ENCODE measurements at places on chromosomes 2 and 18. TPM values are rescaled to one million over a fixed set of nuclear protein-coding genes. Genes with fewer than 3 reads are reported as not detected.

DNA sequence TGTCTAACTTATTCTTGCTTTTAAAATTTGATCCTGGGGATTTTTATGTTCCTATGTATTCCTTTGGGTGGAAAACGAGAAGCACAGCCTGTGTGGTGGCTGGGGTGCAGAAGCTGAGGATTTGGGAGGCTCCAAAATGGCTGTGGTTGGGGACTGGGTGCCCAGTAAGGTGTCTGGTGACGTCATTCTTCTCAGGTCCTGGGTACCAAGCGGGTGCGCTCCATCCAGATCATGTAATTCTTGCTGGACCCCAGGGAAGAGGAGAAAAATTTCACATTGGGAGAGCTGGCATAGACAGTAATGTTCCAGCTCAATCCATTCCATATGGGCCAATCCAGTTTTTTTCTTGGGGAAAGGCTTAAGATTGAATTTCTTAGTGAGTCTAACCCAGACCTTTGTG, 61.1 kb upstream of the THOC1 start:
- H3K4me3 ChIP-seq = no peak overlapping the region
- peaks cover 29% of the 10 kb centered on the region for H3K4me1 ChIP-seq
- H3K27ac ChIP-seq = no peak overlapping the region
- H3K27me3 ChIP-seq = no peaks in the 10 kb centered on the region

DNA sequence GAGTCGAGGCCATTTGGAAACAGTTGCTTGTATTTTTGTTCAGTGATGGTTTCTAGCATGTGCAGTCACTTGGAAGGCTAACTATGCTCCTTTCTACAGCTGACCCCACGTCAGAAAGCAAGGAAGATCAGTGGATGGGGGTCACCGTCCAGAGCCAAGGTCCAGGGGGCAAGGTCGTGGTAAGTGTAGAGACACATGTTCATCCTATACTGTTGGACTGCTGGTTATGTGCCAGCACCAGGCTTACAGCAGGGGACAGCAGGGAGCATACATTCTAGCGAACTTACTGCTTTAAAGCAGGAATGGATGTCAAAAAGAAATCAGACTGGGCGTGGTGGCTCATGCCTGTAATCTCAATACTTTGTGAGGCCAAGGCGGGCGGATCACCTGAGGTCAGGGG, 40.0 kb downstream of the ITGA6 start:
- H3K27me3 ChIP-seq = peaks cover 7% of the 10 kb centered on the region
- no peak overlapping the region for H3K4me3 ChIP-seq
- H3K36me3 ChIP-seq = peaks cover 4% of the 10 kb centered on the region
- peaks cover 2% of the 10 kb centered on the region for H3K4me1 ChIP-seq
- H3K27ac ChIP-seq = no peak overlapping the region
- DNase-seq = no peak

GRCh38 chr2:63581298-63581961, 6.8 kb downstream of the WDPCP start:
- peak; percentile 18 for DNase-seq
- H3K4me3 ChIP-seq = no peak overlapping the region
- H3K36me3 ChIP-seq = no peaks in the 10 kb centered on the region
- no peaks in the 10 kb centered on the region for H3K4me1 ChIP-seq
- no peaks in the 10 kb centered on the region for H3K27me3 ChIP-seq

GRCh38 chr18:4573735-4574134, 118.6 kb upstream of the DLGAP1 start:
- DNase-seq = no peak
- no peaks in the 10 kb centered on the region for H3K27me3 ChIP-seq
- no peaks in the 10 kb centered on the region for H3K4me1 ChIP-seq
- no peak overlapping the region for H3K27ac ChIP-seq

GRCh38 chr18:32618546-32618945, 147.9 kb upstream of the GAREM1 start:
- no peak for DNase-seq
- H3K4me1 ChIP-seq = no peaks in the 10 kb centered on the region
- no peaks in the 10 kb centered on the region for H3K36me3 ChIP-seq
- H3K27ac ChIP-seq = no peak overlapping the region
- H3K27me3 ChIP-seq = no peaks in the 10 kb centered on the region
- no peak overlapping the region for H3K4me3 ChIP-seq

DNA sequence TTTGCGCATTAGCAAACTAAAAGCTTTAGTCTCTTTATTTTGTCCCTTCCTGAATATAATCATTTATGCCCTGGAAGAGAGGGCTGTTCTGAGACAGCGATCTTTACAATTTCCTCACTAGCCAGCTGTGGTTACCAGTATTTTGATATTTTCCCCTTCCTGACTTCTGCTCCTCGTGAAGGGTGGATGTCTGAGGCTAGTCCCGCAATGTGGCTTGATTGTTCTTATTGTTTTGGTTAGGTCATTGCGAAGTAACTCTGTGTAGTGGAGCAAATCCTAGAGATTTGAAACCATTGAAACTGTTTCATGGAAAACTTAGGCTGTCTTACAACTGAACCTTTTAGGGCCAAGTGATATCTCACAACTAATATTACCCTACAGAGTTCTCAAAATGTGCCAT, 2.4 kb downstream of the MRPL33 start:
- peaks cover 13% of the 10 kb centered on the region for H3K36me3 ChIP-seq
- no peak overlapping the region for H3K27ac ChIP-seq
- H3K27me3 ChIP-seq = peaks cover 2% of the 10 kb centered on the region
- H3K4me1 ChIP-seq = peaks cover 8% of the 10 kb centered on the region

AP1S3 gene
- 0.31 TPM for total RNA-seq
